Hematopoietic multipotent progenitor cell treated with erythropoietin and hydrocortisone succinate and interleukin-3 and kit ligand, for 4 days (in vitro differentiated cells): ENCODE measurements at places on chromosomes 16 and 17.

DNA sequence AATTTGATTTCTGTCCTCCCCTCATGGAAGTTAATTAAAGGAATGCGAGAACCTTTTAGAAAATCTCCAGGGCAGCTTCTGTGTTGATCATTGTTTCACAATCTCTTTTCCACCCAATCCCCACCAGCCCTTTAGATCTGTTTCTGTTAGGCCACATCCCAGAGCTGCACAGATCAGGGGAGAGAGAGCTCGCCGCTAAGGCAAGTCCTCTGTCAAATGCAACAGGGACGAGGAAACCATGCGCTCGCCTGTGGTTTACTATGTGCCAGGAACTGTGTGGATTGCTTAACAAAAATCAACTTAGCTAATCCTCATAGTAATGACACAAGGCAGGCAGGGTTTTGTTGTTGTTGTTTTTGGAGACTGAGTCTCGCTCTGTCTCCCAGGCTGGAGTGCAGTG, 115.4 kb downstream of the SALL1 start:
- DNase-seq, result peak; percentile 4

DNA sequence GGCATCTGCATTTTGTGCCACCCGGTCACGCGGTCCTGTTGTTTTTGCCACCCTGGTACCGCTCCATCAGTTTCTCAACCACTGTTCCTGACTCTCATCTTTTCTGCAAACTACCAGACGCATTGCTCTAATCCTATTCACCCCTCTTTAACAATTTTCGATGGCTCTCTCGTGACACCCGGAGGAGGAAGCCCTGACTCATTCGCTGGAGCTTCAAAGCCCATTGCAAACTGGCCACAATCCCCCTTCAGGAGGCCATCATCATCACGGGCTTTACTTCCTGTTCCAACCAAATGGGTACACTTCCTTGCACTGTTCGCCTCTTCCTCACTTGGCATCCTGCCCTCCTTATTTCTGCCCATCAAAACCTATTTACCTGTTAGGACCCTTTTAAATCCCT, 155.3 kb downstream of the RGS9 start:
- DNase-seq, result peak; percentile 9

- no peak for DNase-seq
These were observed 6.4 kb downstream of the CBLN1 start for GRCh38 chr16:49275050-49275730.

- DNase-seq, result no peak
These were observed 38.7 kb downstream of the MYO18A start for GRCh38 chr17:29141514-29141876.
